Glomerular endothelial cell (primary cell): ENCODE measurements at places on chromosomes 5 and 9. TPM values are rescaled to one million over a fixed set of nuclear protein-coding genes. Genes with fewer than 3 reads are reported as not detected.

ADAMTSL1 gene
- 17.2 and 22.0 TPM in 2 replicates for total RNA-seq

CENPK gene
- 4.4 and 12.4 TPM in 2 replicates for total RNA-seq

JMY gene
- 7.5 and 11.2 TPM in 2 replicates for total RNA-seq

FCN2 gene
- total RNA-seq: not detected in 2 replicates

NDUFS6 gene
- 71.9 and 92.5 TPM in 2 replicates for total RNA-seq

CDH18 gene
- total RNA-seq: 0.41 TPM in 1 of 2 replicates, not detected in the other

PCDHGB6 gene
- total RNA-seq: 1.8 and 6.2 TPM in 2 replicates

SPATA9 gene
- total RNA-seq: not detected in 2 replicates

NRARP gene
- 62.5 and 188 TPM in 2 replicates for total RNA-seq

KIF20A gene
- 8.2 and 13.6 TPM in 2 replicates for total RNA-seq
